A549 (cell line): ENCODE measurements at places on chromosomes 13 and 19.

DNA sequence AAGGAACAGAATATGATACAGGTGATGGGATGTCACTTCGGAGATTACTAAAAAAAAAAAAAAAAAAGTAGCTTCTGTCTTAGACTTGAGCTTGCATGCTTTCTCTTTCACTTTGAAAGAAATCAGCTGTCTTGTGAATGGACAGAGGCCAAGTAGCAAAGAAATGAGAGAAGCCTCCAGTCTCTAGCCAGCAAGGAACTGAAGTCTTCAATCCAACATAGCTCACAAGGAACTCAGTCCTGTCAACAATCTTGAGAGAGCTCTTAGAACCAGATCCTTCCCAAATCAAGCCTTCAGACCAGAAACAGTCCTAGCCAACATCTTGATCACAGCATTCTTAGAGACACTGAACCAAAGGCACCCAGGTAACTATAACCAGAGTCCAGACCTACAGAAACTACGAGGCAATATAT, 7.7 kb downstream of the N4BP2L2 start:
- no peak for DNase-seq

- peak; percentile 84 for DNase-seq
Measured at GRCh38 chr19:751501-752341, 809 bp downstream of the MISP start.

DNA sequence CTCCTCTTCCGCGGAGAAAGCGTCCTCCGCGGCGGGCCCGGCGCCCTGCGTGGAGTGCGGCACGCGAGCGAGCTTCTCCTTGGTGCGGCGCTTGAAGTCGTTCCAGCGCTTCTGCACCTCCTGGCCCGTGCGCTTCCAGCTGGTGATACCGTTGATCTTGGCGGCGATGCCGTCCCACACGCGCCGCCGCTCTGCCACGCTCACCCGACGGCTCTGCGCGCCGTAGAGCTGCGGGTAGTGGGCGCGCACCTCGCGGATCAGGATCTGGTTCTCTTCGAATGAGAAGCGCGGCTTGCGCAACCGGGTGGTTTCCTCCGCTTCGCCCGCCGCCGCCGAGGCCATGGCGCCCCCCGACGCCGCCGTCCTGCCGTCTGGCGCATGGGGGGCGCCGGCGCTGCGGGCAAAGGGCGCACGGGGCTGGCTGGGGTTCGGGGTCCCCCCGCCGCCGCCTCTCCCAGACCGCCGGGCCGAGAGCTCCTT, 941 bp downstream of the MYPOP start:
- DNase-seq, result no peak

GRCh38 chr19:28213470-28214082, 999.4 kb downstream of the UQCRFS1 start:
- no peak for DNase-seq

DNA sequence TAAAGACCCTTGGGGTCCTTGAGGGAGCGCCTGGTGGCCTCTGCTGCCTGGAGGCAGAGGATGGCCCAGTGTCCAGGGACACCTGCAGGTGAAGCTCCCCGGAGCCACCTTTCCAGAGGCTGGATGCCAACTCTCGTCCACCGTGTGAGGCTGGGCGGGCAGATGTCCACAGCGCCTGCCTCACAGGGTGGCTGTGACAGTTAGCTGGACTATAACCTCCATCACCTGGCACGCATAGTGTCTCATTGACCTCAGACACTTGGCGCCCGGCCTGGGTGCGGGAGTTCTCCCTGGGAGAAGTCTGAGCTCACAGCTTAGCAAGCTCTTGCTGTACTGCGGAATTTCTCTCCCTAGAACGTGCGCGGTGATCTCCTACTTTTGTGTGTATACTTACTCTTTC, 9.8 kb downstream of the BICRA start:
- no peak for DNase-seq

DNA sequence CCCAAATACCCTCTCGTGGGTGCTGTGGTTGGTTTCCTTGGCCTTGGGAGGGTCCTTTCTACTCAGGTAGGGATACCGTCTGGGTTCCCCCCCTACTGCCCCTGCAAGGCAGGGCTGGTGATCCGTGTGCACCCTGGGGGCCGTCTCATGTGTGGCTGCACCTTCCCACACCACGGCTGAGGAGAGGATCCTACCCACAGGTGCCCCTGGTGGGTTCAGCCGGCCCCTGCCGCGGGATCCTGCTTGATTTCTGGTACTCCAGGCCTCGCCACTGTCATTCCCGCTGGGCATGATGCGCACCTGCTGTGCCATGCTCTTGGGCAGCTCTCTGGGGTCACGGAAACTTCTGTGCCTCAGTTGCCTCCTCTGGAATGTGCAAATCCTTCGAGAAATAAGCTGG, 30.8 kb downstream of the EFNA2 start:
- no peak for DNase-seq

DNA sequence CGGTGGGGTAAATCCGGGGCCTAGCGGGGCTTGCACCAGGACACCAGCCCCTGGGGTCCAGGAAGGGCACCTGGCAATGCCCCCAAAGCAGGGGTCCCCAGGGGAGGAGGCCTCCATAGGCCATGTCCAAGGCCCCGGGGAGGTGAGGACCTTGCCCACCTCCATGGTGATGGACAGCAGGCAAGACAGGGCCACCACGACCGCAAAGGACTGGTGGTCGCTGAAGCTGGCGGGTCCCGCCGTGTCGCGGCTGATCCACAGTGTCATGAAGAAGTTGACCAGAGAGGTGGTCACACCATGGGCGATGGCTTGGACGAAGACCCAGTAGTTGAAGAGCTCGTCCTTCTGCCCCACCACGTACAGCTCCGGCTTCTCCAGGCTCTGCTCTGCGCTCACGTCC, 26.8 kb downstream of the ATP8B3 start:
- DNase-seq, result no peak

DNA sequence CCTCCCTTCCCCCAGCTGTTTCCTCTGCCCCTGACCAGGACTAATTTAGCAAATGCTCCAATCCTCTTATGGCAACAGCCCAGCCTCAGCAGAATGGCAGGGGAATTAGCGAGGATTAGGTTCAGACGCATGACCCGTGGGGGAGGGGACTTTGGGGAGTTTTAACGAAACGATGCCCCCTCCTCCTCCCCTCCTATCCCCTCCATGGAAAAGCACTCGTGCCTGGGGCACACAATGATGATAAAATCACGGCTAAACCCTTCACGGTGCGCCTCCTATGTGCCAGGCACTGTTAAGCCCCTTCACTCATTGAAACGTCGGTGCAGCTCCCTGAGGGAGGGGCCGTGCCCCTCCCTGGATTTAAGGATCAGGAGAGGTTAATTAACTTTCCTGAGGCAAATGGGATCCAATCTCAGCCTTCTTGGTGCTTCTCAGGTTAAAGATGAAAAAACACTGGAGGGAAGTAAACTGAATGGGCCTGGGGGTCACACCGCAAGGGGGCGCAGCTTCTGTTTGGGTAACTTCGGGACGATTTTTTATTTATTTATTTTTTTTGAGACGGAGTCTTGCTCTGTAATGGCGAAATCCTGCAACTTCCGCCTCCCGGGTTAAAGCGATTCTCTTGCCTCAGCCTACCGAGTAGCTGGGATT, 10.1 kb upstream of the TPRX2 start:
- DNase-seq, result peak; percentile 47

DNA sequence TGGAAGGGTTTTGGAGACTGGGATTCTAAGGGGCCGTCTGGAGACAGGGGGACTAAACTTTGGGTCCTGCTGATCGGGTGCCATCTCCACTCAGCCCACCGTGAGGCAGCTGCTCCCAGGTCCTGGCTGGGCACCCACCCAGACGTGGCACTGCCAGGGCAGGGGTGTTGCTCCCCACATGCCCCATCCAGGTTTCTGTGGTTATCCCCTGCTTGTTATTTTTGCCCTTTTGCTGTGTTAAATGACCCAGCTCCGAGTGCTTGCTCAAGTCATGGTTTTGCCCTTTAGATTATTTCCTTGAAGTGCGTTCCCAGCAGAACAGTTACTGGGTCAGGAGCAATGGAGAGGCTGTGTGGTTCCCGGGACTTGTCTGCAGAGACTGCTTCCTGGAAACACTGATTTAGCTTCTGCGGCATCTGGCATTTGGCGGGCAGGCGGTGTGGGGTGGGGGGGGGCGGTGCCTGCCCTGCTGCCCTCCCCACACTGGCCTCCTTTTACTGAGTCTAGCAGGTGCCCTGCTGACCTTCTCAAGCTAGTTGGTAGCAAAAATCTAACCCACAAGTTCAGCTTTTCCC, 1.9 kb downstream of the RAB11B start:
- DNase-seq, result no peak

- peak; percentile 76 for DNase-seq
Measured at GRCh38 chr19:8334458-8335342, 8.4 kb downstream of the KANK3 start.

- peak; percentile 59 for DNase-seq
Measured at GRCh38 chr19:47230054-47230920, 712 bp downstream of the BBC3 start.

- no peak for DNase-seq
Measured at GRCh38 chr13:114275304-114275703, 6.1 kb upstream of the UPF3A start.

- no peak for DNase-seq
Measured at GRCh38 chr13:100860866-100861265, 186.3 kb upstream of the TMTC4 start.

DNA sequence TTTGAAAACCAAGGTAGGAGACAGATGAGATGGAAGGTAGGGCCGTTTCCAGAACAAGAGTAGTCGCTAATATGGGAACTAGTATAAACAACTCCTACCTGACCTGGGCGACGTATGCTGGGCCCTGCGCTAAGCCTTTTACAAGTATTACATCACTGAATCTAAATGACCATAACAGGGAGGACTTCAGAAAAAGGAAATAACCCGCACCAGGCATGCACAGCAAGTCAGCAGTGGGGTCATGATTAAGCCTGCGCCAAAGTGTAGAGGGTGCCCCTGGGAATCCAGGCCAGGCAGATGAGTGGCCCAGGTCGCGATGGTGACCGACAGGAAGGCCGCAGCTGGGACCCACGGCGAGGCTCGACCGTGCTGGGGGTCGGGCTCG, 613 bp downstream of the ATP13A1 start:
- no peak for DNase-seq

- no peak for DNase-seq
Measured at GRCh38 chr19:29837448-29837981, 25.7 kb downstream of the CCNE1 start.

DNA sequence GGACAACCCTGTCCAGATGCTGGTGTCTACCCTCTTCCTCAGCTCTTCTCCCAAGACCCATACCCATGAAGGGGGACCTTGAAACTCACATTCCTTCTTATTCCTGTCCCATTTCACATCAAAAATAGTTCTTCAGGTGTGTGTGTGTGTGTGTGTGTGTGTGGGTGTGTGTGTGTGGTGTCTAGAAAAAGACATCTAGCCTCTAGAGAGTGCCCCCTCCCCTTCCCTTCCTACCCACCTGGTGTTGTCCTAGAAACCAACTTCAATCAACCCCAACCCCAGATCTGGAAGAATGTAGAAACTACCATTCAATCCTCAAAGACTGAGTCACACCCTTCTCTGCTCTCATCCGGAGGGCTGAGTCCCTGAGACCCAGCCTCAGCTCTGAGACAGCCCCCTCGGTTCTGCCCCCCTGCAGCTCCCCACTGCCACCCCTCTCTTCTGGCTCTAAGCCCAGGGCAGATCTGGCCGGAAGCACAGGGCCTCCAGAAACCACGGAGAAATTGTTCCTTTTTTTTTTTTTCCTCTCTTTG, 3.5 kb downstream of the KCNN4 start:
- peak; percentile 57 for DNase-seq

DNA sequence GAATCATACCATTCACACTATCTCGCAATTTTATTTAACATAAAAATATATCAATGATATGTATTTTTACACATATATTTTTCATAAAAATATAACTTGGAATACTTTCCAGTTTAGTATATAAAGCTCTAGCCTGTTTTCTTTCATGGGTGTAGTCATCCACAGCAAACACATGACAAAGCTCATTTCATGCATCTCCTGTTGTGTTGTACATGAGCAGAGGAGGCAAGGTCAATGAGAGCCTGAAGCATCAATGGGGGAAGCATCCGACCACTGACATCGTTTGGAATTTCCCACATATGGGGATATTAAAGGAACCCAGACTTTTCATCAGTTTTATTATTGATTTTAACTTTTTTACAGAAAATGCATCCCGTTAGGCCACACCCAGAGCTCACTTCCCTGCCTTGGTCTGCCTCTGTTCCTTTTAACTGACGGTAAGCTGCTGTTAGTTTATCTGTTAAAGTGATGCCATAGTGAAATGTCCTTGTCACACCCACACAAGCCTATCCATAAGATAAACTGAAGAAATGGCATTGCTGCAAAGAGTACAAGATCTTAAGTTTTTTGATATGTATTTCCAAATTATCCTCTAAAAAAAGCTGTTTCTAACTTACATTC, 44.0 kb downstream of the MIPEP start:
- no peak for DNase-seq

DNA sequence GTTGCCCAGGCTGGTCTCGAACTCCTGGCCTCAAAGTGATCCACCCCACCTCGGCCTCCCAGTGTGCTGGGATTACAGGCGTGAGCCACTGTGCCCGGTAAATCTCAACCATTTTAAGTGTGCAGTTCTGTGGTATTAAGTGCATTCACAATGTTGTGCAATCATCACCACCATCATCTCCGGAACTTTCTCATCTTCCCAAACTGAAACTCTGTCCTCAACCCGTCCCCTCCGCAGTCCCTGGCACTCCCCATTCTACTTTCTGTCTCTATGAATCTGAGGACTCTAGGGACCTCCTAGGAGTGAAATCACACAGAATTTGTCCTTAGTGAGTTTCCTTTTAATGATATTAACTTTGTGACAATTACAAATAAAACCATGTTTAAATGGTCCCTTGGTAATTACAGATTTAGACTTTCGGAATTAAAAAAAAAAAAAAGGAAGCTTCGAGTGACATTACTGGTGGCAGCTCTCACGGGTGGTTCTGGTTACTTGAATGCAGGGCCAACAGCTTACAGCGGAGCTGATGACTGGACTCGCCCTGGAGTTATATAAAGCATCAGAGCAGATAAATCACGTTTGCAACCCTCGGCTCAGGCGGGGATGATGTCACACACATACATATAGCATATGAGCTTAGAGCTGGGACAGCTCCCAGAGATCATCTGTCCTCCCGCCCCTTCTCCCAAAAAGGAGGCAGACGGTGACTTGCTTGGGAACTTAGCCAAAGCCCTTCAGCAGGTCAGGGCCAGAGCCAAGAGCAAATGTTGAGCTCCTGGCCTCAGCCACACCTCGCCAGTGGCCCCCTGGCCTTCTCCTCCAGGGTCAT, 89.8 kb downstream of the ZNF557 start:
- DNase-seq, result no peak

DNA sequence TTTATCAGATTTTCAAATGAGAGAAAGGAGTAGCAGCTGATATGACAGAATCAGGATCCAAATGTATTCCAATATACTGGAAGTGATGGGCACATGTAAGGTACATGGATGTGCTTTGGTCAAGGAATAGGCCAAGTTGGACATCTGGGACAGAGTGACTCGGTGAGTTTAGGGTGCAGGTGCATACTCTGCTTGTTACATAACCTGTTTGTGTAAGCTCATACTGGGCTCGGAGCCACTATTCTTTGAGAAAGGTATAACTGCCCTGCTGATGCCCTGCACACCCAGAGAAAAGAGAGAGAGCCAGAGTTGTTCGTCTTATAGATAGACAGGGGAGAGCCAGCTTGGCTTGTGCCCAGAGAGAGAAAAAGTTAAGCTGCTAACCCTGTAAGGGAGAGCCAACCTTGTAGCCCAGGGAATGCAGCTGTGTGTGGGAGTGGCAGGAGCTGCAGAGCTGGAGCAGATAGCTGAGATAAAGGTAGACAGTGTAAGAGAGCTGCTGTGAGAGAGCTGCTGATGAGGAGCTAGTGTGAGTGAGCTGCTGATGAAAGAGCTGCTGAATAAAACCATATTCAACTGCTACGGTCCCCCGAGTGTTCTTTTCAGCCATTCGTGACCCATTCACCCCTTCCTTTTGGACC, 40.7 kb upstream of the N4BP2L1 start:
- no peak for DNase-seq

- no peak for DNase-seq
Measured at GRCh38 chr19:52536448-52536800, 9.0 kb downstream of the ZNF808 start.
